ENCODE measurements at places on chromosomes 11 and 22.
A peak's percentile ranks its signal among the peaks of the same experiment; 100 is the strongest.

- no peak for DNase-seq
Observed at GRCh38 chr11:106503901-106504300, 426.4 kb downstream of the AASDHPPT start.

GRCh38 chr11:57978686-57979531 is 44.8 kb upstream of the OR9Q1 start:
- no peak for DNase-seq

- DNase-seq: no peak
Observed at GRCh38 chr11:33387996-33388395, 130.8 kb downstream of the HIPK3 start.

- DNase-seq: no peak
Observed at GRCh38 chr22:46697811-46698515, 40.1 kb downstream of the CERK start.

DNA sequence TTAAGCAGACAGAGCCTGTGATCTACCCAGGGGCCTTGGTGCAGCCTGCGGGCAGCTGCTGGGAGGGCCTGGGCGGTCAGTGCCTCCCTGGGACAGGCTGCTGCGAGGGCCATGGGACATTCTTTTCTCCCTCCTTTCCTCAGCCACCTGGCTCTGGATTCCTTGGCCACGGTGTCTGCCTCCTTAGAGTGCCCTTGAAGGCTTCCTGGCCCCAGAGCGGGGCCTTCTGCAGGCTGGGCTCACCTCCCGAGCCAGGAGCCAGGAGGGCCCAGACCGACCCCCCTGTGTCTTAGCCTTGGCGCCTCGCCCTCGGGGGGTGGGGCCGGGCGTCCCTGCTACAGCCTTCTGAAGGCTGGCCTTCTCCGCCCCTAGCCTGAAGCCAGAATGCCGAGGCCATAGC is 231.2 kb downstream of the TBC1D22A start:
- no peak for DNase-seq

DNA sequence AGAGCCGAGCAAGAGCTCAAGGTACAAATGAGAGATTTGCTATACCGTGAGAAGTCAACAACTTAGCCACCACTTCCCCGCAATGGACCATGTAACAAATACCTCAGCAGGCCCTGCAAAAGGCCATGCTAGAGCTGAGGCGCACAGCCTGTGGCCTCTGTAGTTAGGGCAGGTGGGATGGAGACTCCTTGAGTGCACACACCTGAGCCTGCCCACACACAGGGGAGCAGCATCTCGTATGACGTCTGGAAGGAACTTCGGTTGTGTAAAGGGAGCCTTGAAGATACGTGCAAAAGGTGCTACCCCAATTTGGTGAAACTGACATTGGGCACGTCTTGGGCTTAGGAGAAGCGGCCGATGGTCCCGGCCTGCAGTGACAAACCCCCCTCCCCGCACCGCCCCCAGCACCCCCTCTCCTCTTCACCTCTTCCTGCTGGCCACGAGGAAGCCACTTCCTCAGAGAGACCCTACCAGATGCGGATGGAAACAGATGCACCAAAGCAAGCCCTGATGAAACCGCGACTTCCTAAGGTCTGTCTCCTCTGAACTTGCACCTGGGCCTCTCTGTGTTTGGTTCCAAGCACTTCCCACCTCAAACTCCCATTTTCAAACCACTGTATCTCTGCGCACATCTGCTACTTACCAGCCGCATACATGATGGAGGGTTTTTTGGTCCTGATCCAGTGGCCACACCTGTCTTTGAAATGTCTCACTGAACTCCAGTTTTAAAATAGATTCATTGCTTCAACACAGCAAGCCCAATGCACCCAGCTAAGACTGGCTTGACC is 10.6 kb downstream of the CDPF1 start:
- DNase-seq: no peak

DNA sequence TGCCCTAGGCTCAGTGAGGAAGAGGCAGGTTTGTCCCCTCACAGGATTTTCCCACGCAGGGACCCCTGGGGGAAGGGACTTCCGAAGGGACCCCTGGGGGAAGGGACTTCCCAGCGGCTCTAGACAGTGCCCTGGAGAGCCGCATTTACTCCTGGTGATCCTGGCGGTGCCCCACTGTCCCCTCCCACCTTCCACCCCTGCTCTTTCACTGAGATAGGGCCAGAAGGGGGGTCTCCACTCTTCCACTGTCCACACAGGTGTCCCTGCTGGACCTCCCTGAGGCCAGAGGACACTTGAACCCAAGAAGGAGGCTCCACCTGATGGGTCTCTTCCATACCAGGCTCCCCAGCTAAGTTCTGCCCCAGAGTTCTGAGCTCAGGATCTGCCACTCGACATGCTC is 1333.9 kb downstream of the BRD1 start:
- no peak for DNase-seq

- DNase-seq: peak; percentile 80
Observed at GRCh38 chr11:3905080-3905953, 49.9 kb downstream of the STIM1 start.

DNA sequence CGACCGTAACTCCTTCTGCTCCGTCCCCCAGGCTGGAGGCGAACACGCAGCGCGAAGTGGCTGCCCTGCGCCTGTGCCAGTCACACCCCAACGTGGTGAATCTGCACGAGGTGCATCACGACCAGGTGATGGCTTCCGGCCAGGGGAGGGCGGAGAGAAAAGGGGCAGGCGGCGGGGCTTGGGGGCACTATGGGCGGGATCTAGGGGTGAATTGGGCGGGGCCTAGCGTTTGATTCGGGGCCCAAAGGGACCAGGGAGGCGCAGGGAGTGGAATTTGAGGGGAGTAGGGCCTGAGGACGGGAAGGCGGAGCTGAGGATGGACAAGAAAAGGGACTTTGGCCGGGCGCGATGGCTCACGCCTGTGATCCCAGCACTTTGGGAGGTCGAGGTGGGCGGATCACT is 9.7 kb downstream of the RPS6KA4 start:
- no peak for DNase-seq

DNA sequence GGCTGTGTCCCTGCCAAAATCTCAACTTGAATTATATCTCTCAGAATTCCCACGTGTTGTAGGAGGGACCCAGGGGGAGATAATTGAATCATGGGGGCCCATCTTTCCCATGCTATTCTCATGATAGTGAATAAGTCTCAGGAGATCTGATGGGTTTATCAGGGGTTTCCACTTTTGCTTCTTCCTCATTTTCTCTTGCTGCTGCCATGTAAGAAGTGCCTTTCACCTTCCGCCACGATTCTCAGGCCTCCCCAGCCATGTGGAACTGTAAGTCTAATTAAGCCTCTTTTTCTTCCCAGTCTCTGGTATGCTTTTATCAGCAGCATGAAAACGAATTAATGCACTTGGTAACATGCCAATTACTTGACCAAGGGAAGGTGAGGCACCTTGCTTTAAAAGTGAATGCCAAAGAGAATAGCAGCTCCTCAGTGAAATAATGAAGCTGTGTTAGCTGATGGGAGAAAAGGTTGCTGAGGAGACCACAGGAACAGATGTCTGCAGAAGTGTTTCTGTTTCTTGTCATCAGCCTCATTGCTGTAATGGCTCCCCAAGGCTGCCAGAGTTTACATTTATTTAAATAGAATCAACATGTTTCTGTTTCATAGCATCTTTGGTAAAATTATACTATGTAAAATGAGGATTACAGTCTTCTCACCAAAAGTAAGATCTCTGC is 89.0 kb upstream of the CD44 start:
- no peak for DNase-seq

Data from GM03348 (cell line).